Activated T-helper 1 cell treated with Interleukin-2 at 50 U/mL for 16 hours (primary cell): ENCODE measurements at places on chromosomes 5 and 9.

- DNase-seq: no peak
Measured at GRCh38 chr9:93536167-93536566, 40.2 kb upstream of the PHF2 start.

- no peak for DNase-seq
Measured at GRCh38 chr9:107895501-107896001, 406.0 kb upstream of the KLF4 start.

DNA sequence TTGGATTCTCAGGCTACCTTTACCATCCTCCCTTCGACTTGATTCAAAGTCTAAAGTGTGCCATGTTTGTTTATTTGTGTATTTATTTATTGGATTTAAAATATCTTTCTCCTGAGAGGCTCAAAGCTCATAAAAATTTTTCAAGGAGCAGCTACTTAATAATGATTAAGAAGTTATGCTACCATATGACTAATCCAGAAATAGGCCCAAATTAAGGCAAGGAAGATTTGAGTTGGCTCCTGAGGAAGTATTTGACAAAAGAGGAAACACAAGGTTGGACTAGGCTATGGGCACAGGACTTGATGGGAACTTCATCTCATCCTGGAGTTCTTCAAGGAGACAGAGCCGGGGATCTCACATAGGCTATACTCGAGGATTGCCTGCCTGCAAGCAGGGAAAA lies 22.4 kb upstream of the PPP2CA start:
- no peak for DNase-seq

GRCh38 chr9:132412089-132412488 lies 2.1 kb downstream of the CFAP77 start:
- no peak for DNase-seq

- DNase-seq: no peak
Measured at GRCh38 chr5:112647428-112647827, 90.3 kb upstream of the APC start.

DNA sequence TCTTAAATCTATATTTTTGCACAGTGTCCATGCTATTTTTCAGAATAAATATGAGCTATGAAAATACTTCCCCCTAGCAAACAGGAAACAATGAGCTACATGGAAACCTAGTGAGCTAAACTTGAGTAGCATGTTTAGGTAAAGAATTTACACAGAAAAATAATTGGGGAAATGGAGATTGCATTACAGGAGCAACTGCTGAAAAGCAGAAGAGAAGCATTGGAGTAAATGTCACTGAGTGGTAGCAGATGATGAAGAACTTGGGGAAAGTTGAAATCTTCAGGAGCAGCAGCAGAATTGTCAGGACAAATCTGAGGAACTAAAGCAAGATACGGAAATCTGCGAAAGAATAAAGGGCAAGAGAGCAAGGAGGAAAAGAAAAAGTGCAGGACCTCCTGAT lies 610.3 kb downstream of the TLE1 start:
- no peak for DNase-seq

DNA sequence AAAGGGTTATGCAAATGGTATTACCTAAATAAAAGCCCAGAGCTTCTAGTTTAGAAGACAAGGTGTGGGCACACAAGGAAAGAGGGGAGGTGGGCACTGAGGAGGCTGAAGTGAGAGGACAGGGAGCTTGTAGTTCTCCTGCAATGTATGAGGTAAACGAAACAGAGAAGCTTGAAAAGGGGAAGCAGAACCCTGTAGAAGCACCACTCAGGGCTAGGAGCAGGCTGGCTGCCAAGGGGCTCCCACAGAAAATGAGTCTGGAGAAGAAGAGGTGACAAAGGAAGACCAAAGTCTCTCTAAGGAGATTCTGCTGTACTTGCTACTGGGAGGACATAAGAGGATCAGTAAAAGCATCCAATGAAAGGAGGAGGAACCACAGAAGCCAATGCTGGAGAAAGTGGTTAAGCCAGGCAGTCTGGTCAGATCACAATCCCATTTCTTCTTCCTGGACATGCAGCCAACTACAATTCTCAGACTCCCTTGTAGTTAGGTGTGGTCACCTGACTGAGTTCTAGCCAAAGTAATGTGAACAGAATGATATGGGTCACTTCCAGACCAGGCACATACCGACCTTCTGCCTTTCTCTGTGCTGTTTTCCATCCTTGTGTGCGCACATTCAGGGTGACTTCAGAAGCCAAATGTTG lies 174.5 kb upstream of the MAP3K1 start:
- no peak for DNase-seq

DNA sequence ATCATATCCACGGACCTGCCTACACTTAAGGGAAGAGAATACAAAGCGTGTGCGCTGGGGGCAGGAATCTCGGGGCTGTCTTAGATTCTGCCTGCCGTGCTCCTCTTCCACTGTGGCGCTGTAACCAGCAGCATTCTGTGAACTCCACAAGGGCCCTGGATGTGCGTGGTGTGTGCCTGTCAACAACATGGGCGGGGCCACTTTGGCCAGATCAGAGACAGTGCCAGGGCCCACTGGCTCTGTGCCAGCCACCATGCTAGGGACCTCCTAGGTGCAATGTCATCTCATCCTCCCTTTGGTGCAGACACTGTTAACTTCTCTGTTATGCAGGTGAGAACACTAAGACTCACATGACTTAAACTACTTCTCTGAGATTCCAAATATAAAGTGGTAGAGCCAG lies 113.7 kb downstream of the COL23A1 start:
- DNase-seq: no peak

- peak; percentile 59 for DNase-seq
Measured at GRCh38 chr5:134090522-134090921, 24.0 kb upstream of the TCF7 start.

DNA sequence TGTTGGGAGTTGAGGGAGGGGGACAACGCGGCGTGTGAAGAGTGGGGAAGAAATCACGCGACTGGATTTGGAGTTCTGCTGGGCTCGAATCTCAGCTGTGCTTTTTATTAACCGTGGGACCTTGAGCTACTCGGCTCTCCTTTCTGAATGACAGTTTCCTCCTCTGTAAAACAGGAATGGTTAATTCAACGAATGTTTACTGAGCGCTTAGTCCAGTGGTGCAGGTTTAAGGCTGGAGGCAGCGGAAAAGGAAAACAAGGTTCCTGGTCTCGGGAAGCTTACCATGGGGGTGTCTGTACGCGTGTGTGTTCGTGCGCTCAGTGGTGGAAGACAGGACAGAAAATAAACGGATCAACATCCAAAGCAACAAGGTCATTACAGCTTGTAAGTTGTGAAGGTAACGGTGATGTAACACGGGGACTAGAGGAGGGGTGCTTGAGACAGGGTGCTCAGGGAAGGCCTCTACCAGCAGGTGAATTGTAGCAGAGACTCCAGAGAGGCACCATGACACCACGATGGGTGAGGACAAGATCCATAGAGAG lies 277 bp downstream of the EIF4E1B start:
- DNase-seq: no peak

GRCh38 chr9:89755821-89756220 lies 151.0 kb downstream of the GADD45G start:
- no peak for DNase-seq

DNA sequence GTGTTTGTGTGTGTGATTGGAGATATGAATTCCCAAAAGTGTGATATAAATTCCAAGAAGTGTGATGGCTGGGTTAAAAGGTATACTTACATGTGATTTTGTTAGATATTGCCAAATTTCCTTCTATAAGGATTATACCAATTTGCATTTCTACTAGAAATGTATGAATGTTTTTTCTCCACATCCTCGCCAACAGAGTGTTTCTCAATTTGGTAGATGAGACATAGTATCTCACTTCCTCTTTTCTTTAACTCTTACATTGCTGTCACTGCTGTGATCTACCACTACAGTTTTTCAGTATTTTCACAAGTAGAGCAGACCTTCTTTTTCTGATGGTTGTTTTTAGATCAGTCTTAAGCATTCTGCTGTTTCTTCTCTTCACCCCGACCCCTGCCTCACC lies 111.3 kb downstream of the FER start:
- no peak for DNase-seq

DNA sequence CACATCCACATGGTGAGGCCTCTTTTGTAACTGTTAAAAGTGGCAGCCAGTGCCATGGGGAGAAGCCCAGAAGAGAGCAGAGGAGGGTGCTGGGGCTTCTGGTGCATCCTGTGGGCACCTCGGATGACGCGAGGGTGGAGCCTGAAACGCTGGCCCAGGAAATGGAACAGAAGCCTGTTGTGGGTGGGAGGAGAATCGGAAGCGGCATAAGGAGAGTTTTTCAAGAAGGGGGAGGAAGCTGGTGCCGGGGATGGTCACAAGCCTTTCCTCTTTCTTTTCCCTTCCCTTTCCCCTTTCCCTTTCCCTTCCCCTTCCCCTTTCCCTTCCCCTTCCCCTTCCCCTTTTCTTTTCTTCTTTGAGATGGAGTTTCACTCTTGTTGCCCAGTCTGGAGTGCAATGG lies 12.9 kb downstream of the ANKRD33B start:
- no peak for DNase-seq

- DNase-seq: no peak
Measured at GRCh38 chr9:20417373-20418080, 204.8 kb downstream of the MLLT3 start.

GRCh38 chr9:128361986-128362646 lies 9.1 kb upstream of the URM1 start:
- DNase-seq: peak; percentile 41

DNA sequence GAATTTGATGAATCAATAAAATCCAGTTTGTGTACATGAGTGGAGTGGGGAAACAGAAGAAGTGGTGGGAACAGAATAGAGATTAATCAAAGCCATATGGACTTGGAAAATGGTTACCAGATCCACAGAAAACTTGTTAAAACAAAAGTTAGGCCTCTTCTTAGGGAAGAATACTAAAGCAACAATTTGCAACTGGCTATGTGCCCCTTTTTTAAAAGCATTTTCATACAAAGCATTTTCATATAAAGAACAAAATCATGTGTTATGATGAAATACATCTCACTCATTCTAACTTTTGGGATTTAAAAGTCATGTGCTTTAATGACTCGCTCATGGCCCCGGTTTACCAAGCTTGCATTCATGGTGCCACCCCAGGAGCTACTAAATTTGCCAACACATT lies 276.9 kb downstream of the EFNA5 start:
- DNase-seq: no peak

- no peak for DNase-seq
Measured at GRCh38 chr5:65867542-65868195, 58.7 kb upstream of the ERBIN start.

DNA sequence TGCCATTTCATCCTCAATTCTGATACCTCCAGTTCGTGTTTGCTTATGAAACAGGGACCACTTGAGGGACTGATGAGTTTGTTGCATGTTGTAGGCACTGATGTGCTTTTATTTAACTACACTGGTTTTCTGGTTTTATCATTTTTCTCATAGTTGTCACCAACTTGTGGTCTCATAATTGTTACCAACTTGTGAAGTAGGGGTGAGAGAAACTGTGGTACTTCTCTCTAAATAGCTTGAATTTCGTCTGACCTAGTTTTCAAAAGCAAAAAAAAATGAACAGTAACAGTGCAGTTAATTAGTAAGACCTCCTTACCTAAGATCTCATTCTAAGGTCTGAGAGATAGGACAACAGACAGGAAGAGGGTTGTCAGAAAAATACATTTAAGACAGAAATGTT lies 78.0 kb downstream of the ANXA2R start:
- DNase-seq: no peak
